Vagina (tissue), 2 donors: ENCODE measurements at places on chromosomes 11 and 22.

- DNase-seq, result no peak
These were observed 355.7 kb downstream of the CNTN5 start for GRCh38 chr11:99376463-99376862.

DNA sequence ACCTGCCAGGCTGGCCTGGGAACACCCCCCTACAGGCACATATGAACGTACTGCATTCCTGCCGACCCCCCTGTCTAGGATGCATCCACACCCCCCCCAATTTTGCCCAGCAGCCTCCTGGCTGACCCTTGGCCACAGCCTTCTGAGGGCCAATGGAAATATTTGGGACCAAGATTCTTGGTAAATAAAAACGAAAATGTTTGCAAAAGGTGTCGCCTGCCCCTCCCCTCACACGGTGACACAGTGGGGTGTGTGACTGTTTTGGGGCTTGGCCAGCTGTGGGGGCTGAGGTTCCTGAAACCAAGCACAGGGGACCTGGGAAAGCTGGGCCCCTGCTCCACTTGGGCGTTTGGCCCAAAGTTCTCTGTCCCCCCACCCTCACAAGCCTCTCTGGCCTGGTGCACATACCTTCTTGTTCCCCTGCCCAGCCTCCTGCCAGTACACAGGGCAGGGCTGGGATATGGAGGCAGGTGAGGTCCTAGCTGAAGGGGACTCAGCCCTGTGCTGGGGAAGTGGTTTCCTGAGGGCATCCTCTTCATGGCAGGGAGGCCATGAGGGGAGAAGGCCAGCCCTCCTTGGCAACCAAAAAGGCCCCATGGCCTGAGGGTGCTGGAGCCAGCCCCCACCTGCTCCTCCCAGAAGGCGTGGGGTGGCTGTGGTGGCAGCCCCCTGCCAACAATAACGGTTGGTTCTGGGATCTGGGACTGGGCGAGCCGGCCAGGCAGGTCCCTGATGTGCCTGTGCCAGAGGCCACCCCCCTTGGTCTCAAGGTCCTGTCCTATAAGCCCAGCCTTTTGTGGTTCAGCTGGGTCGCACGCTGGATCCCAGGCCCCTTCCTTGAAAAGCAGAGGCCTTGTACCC, 2.1 kb upstream of the CRACR2B start:
- DNase-seq, result no peak

GRCh38 chr11:1568441-1568911, 3.6 kb downstream of the DUSP8 start:
- DNase-seq, result no peak

GRCh38 chr11:65341856-65342255, 8.2 kb downstream of the DPF2 start:
- no peak for DNase-seq

DNA sequence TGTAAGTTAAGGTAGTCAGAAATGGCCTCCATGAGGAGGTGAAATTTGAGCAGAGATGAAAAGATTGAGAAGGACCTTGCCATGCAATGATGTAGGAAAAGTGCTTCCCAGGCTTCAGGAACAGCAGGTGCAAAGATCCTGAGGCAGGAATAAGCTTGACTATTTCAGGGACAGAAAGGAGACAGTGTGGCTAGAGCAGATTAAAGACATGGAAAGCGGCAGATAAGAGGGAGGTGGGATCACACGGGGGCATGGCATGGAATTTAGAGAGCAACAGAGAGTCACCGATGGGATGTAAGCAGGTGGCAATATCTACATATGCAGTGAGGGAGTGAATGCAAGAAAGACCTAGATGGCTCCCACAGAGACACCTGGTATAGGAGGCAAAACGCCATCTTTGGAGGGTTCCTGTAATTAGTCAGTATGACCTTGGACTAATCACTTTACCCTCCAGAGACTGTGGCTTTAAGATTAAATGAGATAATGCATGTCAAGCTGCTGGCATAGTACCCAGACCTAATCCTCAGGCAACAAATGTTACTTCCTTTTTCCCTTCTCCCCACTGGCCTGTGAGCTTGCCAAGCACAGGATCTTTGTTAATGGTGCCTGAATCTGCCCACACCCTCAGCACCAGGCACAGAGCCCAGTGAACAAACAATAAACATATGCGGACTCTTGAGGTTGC, 24.6 kb upstream of the ACER3 start:
- no peak for DNase-seq

GRCh38 chr11:19769820-19770219, 57.2 kb downstream of the NAV2 start:
- no peak for DNase-seq
